ENCODE measurements at places on chromosomes 2 and 18. TPM values are rescaled to one million over a fixed set of nuclear protein-coding genes. Genes with fewer than 3 reads are reported as not detected.

DNA sequence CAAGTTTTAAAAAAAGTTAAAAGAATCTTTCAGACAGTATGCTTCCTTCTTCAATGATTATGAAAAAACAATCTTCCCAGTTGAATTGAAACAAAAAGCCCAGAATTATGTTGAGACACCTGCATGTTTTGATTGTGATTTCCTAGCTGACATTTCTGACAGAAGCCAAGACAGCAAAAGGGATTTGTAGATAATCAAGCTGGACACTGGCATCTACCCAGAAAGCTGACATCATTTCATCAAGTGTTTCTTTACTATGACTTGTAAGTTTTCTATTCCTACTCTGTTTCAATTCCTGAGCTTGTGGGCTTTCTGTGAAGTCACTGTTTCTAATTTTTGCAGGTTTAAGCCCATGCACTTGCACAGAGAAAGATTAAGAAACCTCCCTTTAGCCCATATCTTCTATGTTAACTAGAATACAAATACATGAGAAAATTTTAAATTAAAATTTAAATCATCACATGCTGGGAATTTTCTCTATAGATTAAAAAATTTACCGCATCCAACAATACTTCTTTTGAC, 82.9 kb upstream of the CCDC85A start:
- no peaks in the 10 kb centered on the region for H3K36me3 ChIP-seq
- DNase-seq: no peak
- no peak overlapping the region for H3K27ac ChIP-seq
- H3K27me3 ChIP-seq: no peaks in the 10 kb centered on the region

- H3K27me3 ChIP-seq: no peaks in the 10 kb centered on the region
- H3K27ac ChIP-seq: no peak overlapping the region
- no peak overlapping the region for H3K4me3 ChIP-seq
Observed at GRCh38 chr2:230898016-230898712, 26.9 kb downstream of the GPR55 start.

DNA sequence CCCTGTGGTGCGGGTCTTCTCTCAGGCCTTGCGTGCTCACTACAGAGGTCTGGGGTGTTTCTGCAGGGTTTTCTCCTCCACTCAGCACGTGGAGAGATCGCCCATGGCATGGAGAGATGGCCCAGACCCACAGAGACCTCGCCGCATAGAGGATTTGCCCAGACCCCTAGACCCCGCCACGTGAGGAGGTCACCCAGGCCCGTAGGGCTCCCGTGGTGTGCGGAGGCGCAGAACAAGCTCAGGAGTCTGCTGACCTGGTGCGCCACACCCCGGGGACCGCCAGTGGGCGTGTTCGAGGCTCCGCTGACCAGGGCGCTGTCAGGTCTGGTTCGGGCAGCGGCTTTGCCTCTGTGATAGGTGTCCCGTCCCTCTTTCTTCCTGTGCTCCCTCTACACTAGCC, 64.5 kb downstream of the ADI1 start:
- H3K4me1 ChIP-seq: no peaks in the 10 kb centered on the region
- H3K36me3 ChIP-seq: peaks cover 47% of the 10 kb centered on the region
- H3K4me3 ChIP-seq: no peak overlapping the region
- no peaks in the 10 kb centered on the region for H3K27me3 ChIP-seq
- no peak for DNase-seq
- no peak overlapping the region for H3K27ac ChIP-seq

GRCh38 chr18:40810372-40810771, 1144.7 kb upstream of the PIK3C3 start:
- no peaks in the 10 kb centered on the region for H3K4me1 ChIP-seq
- DNase-seq: no peak
- no peak overlapping the region for H3K27ac ChIP-seq

- H3K4me3 ChIP-seq: no peak overlapping the region
- no peak overlapping the region for H3K27ac ChIP-seq
- H3K4me1 ChIP-seq: no peaks in the 10 kb centered on the region
- H3K36me3 ChIP-seq: peaks cover 63% of the 10 kb centered on the region
- H3K27me3 ChIP-seq: no peaks in the 10 kb centered on the region
Observed at GRCh38 chr2:171832489-171832888, 61.6 kb downstream of the SLC25A12 start.

Gene SAG
- total RNA-seq: not detected

Measured in lower lobe of right lung (tissue), 2 donors.